Type B pancreatic cell (in vitro differentiated cells): ENCODE measurements at places on chromosomes 1 and 21. TPM values are rescaled to one million over a fixed set of nuclear protein-coding genes. Genes with fewer than 3 reads are reported as not detected.

The DDR2 gene
- total RNA-seq = 1.8 and 54.4 TPM in 2 replicates

GRCh38 chr1:81799939-81800694 lies 617 bp upstream of the ADGRL2 start:
- DNase-seq = peak; percentile 82
- H3K4me1 ChIP-seq = peaks cover 19% of the 10 kb centered on the region
- H3K27ac ChIP-seq = peak overlapping the region; percentile 97
- no peaks in the 10 kb centered on the region for H3K36me3 ChIP-seq

DNA sequence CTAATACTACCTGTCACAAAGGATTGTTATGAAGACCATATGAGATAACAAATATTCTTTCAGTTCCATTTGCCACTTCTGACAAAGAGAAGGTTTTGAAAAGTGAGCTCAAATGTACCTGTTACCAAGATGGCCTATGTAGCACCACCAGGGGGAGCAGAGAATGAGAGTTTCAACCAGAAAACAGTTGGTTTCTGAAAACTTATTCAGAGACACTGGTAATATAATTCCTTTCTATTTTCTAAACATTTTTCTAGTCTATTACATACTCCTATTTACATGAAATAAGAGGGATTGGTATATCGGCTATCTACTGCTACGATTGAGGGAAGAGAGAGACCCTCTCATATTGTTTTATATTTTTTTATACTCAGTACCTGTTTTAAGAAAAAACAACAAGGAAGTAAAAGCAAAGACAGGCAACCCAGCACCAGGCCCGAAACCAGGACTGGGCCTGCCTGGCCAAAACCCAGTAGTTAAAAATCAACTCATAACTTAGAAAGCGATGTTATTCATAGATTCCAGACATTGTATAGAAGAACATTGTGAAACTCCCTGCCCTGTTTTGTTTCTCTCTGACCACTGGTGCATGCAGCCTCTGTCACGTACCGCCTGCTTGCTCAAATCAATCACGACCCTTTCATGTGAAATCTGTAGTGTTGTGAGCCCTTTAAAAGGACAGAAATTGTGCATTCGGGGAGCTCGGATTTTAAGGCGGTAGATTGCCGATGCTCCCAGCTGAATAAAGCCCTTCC lies 48.3 kb downstream of the IL23R start:
- DNase-seq = no peak
- no peaks in the 10 kb centered on the region for H3K4me1 ChIP-seq
- no peak overlapping the region for H3K4me3 ChIP-seq
- H3K27ac ChIP-seq = no peak overlapping the region
- H3K27me3 ChIP-seq = peaks cover 5% of the 10 kb centered on the region

- no peaks in the 10 kb centered on the region for H3K36me3 ChIP-seq
- no peak within 1 kb of the TSS for H3K4me3 ChIP-seq
- H3K27me3 ChIP-seq = peaks cover 9% of the 10 kb centered on the region
- no peak for DNase-seq
- H3K27ac ChIP-seq = no peak within 1 kb of the TSS
- H3K4me1 ChIP-seq = peaks cover 4% of the 10 kb centered on the region
Observed at GRCh38 chr1:46174448-46175231, at the start of gene TSPAN1. TSPAN1 (plus strand) TSS chr1:46175087; CDS start chr1:46181108, 6,021 bp downstream.

DNA sequence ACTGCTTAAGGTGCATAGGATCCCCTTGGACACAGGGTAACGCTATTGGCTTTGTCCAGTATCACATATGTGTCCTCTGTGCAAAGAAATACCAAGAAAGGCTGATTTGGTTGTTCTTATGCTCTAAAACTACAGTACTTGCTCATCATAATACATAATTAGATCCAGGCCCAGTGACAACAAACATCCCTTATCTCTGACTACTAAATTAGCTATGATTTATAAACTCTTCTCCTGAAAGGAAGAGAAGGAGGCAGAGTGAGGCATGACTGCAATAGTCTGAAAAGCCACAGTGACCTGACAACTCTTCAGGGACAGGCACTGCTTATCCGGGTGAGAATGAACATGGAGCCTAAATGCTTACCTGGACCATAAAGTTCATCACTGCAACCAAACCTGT lies 30.7 kb downstream of the MGST3 start:
- no peak for DNase-seq
- H3K36me3 ChIP-seq = peaks cover 14% of the 10 kb centered on the region
- peaks cover 8% of the 10 kb centered on the region for H3K4me1 ChIP-seq
- H3K27ac ChIP-seq = no peak overlapping the region
- H3K4me3 ChIP-seq = no peak overlapping the region

The CDC42 gene
- total RNA-seq = 238 and 301 TPM in 2 replicates

The FALEC gene
- total RNA-seq = 0.55 and 0.80 TPM in 2 replicates

DNA sequence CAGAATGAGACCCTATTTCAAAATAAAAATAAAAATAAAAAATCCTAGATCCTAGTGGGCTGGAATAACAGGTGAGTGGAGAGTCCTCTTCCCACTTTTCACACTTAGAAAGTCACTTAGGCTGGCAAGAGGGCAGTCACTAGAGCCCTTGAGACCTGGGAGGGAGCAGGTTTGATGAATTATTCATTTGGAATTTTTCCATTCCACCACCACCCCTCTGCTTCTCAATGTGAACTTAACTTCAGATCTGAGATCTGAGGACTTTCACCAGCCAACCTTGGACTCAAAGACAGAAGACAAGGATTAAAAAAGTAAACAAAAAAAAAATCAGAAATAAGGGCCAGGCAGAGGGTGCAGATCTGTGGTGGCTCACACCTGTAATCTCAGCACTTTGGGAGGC lies 16.5 kb downstream of the AKR7A3 start:
- H3K36me3 ChIP-seq = no peaks in the 10 kb centered on the region
- no peak overlapping the region for H3K27ac ChIP-seq
- H3K4me3 ChIP-seq = no peak overlapping the region
- no peak for DNase-seq
- no peaks in the 10 kb centered on the region for H3K4me1 ChIP-seq

DNA sequence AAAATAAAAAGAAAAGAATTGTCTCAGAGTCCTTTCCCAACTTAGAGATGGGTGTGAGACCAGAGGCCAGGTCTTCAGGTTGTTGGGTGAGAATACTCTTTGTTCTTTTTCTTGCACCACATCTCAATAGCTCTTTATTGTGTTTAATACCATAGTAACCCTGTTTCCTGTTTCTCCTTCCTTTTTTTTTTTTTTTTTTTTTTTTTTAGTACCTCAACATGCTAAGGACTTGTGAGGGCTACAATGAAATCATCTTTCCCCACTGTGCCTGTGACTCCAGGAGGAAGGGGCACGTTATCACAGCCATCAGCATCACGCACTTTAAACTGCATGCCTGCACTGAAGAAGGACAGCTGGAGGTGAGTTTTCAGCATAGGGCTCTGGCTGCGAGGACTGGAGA lies 24.4 kb downstream of the CELF3 start:
- no peaks in the 10 kb centered on the region for H3K4me1 ChIP-seq
- no peak overlapping the region for H3K4me3 ChIP-seq
- DNase-seq = no peak
- no peak overlapping the region for H3K27ac ChIP-seq
- H3K36me3 ChIP-seq = no peaks in the 10 kb centered on the region

DNA sequence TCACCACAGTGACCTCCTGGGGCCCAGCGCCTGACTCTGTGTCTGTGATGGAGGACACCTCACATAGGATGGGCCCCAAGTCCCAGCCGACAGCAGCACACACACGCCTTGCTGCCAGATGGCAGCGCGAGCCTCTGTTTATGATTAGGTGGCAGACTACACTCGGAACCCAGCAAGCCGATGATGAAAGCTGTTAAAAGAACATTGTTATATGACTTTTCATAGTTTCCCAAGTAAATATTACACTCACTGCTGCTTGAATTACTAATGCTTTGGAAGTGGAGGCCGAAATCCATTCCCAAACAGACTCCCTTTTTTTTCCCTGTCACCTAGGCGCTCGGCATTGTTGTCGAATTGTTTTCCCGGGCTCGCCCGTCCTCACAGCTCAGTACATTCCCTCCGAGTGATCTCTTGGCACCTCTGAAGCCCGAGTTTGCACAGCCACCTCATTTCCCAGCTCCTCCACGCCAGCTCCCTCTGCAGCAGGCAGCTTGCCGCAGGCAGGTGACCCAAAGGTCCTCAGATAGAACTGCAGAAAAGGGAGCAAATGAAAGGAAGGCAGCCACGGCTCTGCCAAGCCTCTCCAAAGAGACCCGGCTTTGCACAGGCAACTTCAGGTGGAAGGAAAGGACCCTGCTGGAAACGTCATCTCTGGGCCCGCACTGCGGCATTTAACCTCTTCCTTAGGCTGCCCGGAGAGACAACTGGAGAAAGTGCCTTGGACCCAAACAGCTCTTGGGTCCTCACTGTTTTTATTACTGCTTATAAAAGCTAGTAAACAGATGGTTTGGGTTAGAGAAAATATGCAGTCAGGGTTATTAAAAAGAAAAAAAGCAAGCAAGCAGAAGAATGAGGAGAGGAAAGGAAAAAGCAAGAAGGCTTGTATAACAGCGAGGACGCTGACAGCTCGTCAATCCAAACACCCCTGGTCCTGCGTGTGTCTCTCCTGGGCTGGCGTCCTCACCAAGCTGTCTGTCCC lies 72.2 kb upstream of the SLC25A33 start:
- no peaks in the 10 kb centered on the region for H3K36me3 ChIP-seq
- H3K27me3 ChIP-seq = peaks cover 12% of the 10 kb centered on the region
- H3K4me3 ChIP-seq = no peak overlapping the region
- no peak overlapping the region for H3K27ac ChIP-seq

GRCh38 chr1:103125219-103125618 lies 16.9 kb upstream of the COL11A1 start:
- H3K4me1 ChIP-seq = no peaks in the 10 kb centered on the region
- H3K4me3 ChIP-seq = no peak overlapping the region
- no peak for DNase-seq
- H3K36me3 ChIP-seq = no peaks in the 10 kb centered on the region

The RHD gene
- total RNA-seq = not detected in 2 replicates

- peak overlapping the region; percentile 94 for H3K27ac ChIP-seq
- H3K36me3 ChIP-seq = peaks cover 36% of the 10 kb centered on the region
- peak overlapping the region; percentile 85 for H3K4me3 ChIP-seq
- H3K4me1 ChIP-seq = peaks cover 72% of the 10 kb centered on the region
- peaks cover 6% of the 10 kb centered on the region for H3K27me3 ChIP-seq
- DNase-seq = no peak
Observed at GRCh38 chr1:43536196-43536863, 5.6 kb downstream of the PTPRF start.

The UBXN10 gene
- total RNA-seq = 1.6 and 5.0 TPM in 2 replicates

DNA sequence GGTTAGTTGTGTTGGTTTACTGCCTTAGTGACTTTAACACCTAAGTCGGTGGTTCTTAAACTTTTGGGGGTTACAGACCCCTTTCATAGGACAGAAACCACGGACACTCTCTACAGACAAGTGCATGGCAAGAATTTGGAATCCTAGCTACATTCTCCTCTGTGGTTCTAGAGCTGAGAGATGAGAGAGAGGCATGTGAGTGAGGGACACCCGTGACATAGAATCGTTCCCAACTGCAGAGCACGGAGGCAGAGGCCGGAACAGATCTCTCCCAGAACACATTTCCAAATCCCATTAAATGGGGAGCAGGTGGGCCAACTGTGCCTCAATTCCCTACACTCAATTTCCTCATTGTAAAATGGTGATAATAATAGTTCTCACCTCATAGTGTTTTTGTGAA lies 60.7 kb downstream of the DAB1 start:
- H3K27ac ChIP-seq = no peak overlapping the region
- no peaks in the 10 kb centered on the region for H3K36me3 ChIP-seq

The RAB3B gene
- 16.9 and 19.2 TPM in 2 replicates for total RNA-seq

DNA sequence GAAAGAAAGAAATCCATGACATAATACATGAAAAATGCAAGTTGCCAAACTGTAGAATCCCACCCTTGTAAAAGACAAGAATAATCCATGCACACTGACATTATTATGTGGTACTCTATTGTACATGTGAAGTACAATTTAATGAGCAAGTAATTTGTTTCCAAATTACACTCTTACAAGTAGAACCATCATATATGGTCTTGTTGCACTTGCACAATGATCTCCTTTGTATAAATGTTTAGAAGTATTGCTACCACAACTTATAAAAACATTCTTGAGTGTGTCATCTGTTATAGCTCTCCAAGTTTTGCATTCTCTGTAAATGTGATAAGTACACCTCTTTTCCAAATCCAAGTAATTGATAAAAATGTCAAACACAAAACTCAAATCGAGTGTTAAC lies 29.1 kb upstream of the ZNF281 start:
- H3K4me3 ChIP-seq = no peak overlapping the region
- no peak for DNase-seq
- H3K36me3 ChIP-seq = no peaks in the 10 kb centered on the region
- no peaks in the 10 kb centered on the region for H3K4me1 ChIP-seq
- no peaks in the 10 kb centered on the region for H3K27me3 ChIP-seq
